ENCODE measurements at places on chromosomes 5 and 9.

- DNase-seq, result peak; percentile 52
These were observed 950 bp downstream of the RGMB start for GRCh38 chr5:98774192-98775033.

- DNase-seq, result no peak
These were observed 385.9 kb upstream of the CLINT1 start for GRCh38 chr5:158244882-158245281.

GRCh38 chr5:81181576-81182316 is 51.4 kb upstream of the CKMT2 start:
- DNase-seq, result no peak

DNA sequence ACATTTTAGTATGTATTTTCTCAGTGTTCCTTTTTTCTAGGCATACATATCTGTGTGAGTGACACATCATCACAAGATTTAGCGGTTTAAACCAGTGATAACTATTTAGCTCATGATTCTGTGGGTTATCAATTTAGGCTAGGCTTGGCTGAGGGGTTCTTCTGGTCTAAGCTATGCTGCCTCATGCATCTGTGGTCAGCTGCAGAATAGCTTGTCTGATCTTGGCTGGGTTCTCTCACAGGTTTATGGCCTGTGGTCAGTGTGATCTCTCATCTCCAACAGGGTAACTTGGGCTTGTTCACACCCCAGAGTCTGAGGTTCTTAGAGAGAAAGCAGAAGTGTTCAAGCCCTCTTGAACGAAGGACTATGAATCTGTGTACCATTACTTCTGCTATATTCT is 363.3 kb downstream of the KDM4C start:
- no peak for DNase-seq

DNA sequence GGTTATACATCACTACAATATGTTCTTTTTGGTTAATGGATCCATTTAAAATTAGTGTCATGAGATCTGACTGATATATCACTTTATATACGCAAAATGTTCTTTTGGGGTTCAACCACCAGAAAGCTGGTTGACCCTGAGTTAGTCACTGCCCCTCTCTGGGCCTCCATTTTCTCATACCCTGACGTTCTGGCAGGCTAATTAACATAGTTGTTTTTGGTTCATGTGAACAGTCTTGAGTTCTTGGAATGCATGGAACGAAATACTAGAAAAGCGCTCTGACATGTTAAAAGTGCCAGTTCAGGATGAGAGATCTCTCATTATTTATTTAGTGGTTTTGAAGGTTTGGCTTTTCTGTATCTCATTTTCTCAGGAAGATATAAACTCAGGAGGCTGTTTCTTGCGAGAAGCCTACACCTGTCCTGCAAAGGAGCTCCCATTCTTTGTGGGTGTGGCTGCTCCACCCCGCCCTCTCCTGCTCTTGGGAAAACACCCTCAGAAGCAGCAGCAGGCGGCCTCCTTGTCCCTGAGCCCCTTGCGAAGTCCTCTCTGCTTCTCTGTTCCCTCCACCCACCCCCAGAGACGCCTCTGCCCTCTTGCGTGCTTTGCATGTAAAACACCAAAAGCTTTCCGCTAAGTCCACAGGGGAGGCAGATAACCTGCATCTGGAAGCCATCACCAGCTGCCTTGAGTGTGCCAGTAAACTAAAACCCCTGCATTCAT is 302.4 kb upstream of the PANK3 start:
- DNase-seq, result no peak
